ENCODE measurements at places on chromosomes 5 and 9.

GRCh38 chr9:98778251-98778650 is 18.1 kb downstream of the ANKS6 start:
- DNase-seq, result no peak

DNA sequence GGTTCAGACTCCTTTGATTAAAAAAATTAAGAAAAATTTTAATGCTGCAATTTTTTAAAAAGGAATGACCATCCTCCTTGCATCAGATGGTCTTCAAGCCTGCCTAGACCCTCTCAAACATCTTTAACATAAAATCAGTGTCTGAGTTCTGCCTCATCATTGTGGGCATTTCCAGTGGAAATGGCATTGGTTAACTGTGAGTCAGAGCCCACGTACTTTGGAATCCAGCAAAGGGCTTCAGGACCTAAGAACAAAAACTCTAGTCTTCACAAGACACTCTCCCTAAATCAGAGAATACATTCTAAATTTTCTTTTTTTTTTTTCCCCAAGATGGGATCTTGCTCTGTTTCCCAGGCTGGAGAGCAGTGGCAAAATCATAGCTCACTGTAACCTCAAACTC is 9.4 kb upstream of the C5orf15 start:
- peak; percentile 69 for DNase-seq

DNA sequence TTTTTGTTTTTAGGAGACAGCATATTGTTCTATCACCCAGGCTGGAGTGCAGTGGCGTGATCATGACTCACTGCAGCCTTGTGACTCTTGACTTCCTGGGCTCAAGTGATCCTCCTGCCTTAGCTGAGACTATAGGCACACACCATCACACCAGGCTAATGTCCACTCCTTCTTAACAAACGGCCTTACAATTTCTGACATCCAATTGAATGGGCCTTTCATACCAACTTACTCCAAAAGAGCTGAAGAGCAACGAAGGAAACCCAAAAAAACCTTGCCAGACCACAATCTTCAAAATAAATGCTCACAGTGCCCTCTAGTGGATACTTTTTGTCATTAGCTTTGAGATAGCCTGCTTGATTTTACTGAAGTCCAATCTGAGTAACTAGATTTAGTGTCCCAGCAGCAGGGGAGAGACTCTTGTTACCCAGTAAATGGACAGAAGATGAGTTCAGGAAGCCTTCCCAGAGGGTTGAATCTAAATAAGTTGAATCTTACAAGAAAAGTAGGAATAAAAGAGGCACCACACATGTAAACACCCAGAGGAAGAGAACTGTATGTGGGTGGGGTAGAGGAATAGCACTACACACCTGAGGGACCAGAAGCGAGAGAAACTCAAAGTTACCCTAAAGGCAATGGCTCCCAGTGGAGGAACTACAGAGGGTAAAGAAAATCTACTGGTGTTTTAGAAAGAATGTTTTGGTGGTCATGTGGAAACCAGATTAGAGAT is 9.3 kb downstream of the ZNF622 start:
- peak; percentile 66 for DNase-seq

GRCh38 chr5:58582019-58582802 is 664 bp upstream of the RAB3C start:
- DNase-seq, result no peak

GRCh38 chr5:40308867-40309266 is 370.8 kb upstream of the PTGER4 start:
- DNase-seq, result no peak

- DNase-seq, result peak; percentile 68
These were observed 31.7 kb downstream of the PRRX2 start for GRCh38 chr9:129696944-129697655.

GRCh38 chr9:103821115-103821514 is 273.0 kb upstream of the SMC2 start:
- no peak for DNase-seq

DNA sequence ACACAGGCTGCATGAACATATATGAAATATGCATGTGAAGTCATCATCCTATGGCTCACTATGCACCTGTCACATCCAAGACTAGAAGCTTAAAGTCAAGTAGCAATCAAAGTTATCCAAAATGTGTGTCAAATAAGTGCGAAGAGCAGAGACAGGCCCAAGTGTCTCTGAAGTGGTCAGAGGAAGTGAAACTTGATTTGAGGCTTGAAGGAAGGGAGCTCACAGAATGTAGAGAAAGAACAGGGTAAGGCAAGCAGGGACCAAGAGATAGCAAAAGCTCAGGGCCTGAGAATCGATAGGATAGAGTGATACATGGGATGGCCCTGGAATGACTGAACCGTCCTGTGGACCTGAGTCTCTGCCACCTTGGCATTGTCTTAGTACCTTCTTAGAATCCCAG is 274.3 kb upstream of the TRPC7 start:
- DNase-seq, result no peak

GRCh38 chr5:168110384-168110783 is 181.1 kb upstream of the WWC1 start:
- DNase-seq, result no peak

GRCh38 chr9:98576354-98576753 is 132.4 kb downstream of the GABBR2 start:
- no peak for DNase-seq

DNA sequence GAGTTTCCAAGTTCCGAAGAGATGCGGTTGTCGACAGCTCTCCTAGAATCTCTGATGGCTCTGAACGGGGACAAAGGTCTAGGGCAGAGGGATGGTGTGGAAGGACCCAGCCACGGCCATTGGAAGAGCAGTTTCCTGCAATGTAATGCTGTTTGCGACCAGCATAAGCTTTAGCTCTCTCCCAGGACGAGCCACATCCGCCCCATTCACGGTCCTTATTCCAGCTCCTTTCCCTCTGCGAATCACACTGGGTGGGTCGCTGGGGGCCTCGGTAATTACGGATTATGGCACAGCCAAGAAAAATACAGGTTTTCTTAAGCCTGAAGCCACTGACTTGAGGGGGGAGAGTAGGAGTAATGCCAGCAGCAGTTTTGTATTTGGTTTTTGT is 22.7 kb downstream of the ANXA2R start:
- DNase-seq, result no peak

- DNase-seq, result peak; percentile 28
These were observed 504.3 kb downstream of the AGTPBP1 start for GRCh38 chr9:85237478-85237877.

- DNase-seq, result no peak
These were observed 82.8 kb downstream of the SLIT3 start for GRCh38 chr5:169218176-169218575.

DNA sequence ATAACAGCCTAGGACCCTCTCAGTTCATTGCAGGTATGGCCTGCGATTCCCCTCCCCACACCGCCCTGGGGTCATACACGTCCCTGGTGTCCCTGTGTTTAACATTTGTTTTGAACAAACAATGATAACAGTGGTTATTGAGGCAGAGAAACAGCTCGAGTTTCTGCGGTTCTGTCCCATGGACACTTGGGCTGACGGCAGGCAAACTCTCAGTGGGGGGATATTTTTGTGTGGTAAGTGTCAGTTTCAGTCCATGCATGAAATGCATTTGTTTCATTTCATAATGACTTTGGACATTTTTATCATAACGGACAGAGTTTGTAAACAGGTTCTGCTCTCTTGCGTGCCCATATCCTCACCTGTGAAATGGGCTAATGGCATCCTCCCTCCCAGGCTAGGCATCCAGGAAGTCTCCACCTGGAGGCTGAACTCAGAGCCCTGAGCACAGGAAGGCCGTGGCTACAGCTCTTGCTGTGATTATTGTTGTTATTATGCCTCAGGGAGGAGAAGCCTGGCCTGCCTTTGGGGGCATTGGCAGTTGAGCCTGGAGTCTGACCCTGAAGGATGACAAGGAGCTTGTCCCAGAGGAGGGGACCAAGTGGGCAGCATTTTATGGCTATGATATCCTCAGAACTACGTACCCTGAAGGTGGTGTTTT is 190.9 kb downstream of the GADD45G start:
- no peak for DNase-seq

DNA sequence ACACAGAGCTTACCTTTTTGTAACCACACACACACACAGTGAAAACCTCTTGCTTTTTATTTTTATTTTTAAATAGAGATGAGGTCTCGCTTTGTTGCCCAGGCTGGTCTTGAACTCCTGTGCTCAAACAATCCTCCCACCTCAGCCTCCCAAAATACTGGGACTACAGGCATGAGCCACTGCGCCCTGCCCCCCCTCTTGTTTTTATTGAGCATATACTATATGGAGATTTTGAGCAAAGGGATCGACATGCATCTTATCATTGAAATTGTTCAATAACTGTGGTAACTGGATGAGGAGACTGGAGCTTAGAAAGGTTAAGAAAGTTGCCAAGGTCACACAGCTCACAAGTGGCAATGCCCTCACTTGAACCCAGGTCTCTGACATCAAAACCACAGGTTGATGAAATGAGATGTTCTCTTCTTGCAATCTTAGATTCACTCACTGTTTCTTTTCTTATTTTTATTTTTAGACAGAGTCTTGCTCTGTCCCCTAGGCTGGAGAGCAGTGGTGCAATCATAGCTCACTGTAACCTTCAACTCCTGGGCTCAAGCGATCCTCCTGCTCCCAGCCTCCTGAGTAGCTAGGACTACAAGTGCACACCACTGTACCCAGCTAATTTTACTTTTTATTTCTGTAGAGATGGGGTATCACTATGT is 26.8 kb upstream of the STXBP1 start:
- DNase-seq, result no peak

DNA sequence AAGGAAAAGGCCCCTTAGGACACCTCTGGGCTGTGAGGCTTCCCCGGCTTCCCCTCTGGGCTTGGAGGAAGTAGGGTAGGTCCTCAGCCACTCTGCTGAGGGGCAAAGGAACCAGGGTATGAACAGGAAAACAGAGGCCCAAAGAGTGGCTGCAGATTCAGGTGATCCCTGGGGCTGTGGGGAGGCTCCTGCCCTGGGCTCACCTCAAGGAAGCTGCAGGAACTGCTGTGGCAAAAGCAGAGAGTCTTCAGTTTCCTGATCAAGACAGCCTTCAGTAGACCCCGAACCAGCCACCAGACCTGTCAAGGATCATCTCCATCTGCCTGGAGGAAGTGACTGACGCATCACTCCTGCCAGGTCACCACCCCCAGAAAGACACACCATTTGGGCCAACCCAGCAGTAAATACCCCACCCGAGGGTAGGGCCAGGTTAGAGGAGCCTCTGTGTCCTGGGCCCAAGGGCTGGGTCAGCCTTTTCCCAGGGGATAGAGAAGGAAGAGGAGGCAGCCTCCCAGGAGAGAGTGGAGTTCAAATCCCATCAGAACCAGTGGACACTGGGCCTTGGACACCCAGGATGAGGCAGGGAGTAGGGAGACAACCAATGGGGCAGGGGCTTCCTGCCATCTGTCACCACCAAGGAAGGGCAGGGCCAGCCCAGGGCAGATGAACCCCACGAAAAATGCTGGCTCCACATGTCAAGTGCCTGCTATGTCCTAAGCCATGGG is 5.8 kb upstream of the ST6GALNAC6 start:
- no peak for DNase-seq

GRCh38 chr9:89984214-89984613 is 379.4 kb downstream of the GADD45G start:
- DNase-seq, result peak; percentile 89

- no peak for DNase-seq
These were observed 167.0 kb upstream of the DMRTA1 start for GRCh38 chr9:22279636-22280035.

- DNase-seq, result peak; percentile 95
These were observed 97.1 kb downstream of the ENC1 start for GRCh38 chr5:74543162-74543995.

DNA sequence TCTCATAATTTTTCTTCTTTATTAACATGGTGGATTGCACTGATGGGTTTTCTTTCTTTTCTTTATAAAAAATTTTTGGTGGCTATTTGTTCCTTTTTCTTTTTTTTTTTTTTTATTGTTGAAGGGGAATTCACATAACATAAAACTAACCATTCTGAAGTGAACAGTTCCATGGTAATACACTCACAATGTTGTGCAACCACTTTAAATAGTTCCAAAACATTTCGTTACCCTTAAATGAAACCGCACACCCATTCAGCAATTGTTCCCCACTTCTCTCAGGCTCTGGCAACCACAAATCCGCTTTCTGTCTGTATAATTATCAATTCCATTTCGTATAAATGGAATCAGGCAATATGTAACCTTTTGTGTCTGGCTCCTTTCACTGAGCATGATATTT is 11.7 kb upstream of the SETX start:
- DNase-seq, result no peak

GRCh38 chr5:154683101-154683880 is 71.9 kb upstream of the LARP1 start:
- DNase-seq, result no peak

DNA sequence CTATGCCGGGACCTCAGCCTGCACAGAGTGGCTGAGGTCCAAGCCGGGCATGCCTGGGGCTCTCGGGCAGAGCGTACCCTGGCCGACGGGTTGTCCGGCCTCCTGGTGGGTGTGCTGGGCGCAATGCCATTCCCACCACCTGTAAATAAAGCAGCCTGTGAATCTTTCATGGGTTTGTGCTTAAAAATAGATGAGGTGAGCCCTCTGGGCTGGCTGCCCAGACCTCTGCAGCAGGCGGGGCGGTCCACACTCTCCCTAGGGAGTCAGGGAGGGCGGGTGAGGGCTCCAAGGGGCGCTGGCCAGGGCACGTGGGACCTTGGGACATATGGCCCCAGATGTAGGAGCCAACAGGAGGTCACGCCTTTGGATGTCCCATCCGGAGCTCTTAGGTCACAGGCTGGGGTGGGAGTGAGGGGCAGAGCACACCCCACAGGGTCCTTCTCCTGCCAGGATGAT is 3.6 kb upstream of the AGPAT2 start:
- DNase-seq, result no peak

- no peak for DNase-seq
These were observed 34.4 kb downstream of the ROPN1L start for GRCh38 chr5:10475931-10476676.

DNA sequence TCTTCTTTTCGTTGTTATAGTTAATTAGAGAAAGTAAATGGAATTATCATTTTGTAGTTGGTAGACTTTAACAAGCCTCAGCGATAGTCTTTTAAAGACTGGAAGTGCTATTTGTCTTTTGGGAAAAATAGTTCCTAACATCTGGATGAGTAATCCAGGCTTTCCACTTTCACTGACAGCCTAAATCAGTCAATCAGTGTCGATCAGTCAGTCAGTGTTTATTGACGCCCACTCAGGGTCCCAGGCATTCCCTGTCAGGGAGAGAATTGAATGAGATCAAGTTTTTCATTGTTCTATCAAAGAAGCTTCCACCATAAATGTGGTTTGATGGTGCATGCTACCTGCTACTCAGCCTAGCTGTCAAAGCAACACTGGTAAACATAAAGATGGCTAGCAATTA is 2.6 kb downstream of the ABL1 start:
- DNase-seq, result no peak
